T follicular helper cell (primary cell): ENCODE measurements at places on chromosomes 1 and 21.
A peak's percentile ranks its signal among the peaks of the same experiment; 100 is the strongest.

DNA sequence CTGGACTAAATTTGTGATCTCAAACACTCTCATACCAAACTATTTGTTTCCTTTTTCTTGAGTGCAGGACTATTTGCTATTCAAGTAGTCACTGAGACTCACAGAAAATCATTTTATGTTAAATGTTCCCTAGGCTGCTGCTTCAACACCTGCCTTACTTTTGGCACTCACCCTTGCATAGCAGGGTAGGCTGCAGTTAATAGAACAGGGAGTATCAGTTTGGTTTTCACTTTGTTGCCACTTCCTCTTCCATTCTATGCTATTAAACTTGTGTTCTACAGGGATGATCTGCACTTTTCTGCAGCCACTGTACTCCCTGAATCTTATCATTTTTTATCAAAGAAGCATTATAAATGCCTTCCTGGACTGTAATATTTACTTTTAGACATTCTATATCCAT is 148.7 kb upstream of the PRMT6 start:
- no peak for DNase-seq

DNA sequence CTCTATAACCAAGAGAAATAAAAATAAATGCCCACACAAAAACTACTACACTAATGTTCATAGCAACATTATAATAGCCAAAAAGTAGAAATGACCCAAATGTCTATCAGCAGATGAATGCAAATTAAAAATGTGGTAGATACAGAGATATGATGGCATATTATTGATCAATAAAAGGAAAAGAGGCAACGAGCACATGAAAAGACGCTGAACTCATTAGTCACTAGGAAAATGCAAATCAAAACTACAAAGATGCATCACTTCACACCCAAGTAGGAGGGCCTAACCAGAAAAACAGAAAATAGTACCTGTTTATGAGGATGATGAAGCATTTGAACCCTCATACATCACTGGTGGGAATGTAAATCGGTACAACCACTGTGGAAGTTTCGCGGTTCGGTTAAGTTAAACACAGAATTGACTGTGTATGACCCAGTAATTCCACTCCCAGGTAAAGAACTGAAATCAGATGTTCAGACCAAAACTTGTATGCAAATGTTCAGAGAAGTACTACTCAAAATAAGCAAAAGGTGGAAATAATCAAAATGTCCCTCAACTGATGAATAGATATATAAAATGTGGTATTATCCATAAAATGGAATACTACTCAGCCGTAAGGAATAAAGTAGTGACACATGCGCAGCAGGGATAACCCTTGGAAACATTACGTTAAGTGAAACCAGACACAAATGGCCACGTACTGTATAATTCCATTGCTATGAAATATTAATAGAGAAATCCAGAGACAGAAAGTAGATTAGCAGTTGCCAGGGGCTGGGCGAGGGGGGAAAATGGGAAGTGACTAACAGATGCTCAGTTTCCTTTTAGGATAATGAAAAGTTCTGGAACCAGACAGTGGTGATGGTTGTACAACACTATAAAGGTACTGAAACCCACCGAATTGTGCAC is 3.1 kb downstream of the USP48 start:
- DNase-seq = no peak

- DNase-seq = no peak
These were observed 9.6 kb upstream of the SPEN start for GRCh38 chr1:15837931-15838330.

DNA sequence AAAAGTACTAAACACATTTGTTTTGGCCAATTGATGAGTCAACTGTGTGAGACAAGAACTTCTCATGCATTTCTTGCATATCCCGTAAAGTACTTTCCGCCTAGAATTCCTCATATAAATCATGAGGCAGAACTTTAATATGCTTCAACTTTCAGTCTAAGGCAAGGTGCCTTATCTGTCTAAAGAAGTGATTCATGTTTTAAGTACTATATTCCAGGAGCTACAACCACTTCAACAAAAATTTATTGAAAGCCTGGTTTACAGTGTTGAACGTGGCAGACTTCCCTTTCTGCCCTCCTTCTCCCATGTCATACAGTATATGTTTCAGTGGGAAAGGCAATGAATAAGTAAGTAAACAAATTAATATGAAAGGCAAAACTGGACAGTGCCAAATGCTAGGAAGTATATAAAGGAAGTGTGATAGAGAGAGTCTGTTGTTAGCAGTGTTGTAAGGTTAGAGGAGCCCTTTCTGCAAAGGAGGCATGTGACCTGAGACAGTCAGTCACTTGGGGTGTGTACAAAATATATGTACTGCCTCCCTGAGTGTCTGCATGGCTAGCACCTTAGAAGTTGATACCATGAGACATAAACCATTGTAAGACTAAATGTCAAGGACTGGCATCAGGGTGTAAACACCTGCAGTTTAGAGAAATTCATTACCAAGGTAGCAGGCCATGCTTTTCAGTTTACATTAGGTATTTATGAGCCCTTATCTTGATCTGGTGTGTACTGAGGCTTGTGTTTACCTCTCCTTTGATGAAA is 362.2 kb downstream of the SRGAP2C start:
- DNase-seq = no peak

GRCh38 chr1:169119405-169119804 is 12.9 kb downstream of the ATP1B1 start:
- DNase-seq = no peak

DNA sequence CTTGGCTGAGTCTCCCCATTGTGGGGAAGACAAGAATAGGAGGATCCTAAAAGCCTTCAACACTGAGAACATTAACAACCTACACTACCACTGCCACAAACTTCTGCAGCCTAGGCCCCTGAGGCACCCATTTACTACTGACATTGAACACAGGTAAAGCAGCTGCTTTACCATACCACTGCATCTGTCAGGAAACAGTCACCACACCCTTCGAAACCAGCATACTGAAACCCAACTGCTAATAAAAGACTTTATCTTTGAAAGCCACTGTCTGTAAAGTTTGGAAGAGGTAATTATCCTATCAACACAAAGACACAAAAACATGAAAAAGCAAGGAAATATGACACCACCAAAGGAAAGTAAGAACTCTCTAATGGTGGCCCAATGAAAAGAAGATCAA is 7.4 kb downstream of the IFNAR1 start:
- DNase-seq = no peak

DNA sequence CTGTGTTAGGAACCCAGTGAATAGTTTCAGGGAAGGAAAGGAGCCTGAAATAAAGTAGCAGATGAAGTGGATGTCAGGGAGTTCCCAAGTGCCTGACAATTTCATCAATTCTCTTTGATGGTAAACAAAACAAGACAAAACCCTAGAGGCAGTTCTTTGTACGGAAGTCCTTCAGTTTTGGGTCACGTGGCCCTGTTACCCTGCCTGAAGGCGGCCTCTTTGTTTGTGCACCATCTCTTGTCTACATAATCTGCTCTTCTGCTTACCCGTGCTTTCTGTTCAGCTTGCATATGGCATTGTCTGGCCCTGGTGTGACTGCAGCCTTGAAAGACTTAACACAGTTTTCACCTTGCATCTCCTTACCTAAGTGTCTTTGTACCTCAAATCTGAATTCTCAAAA is 166.7 kb upstream of the DUSP10 start:
- DNase-seq = no peak

- DNase-seq = peak; percentile 30
These were observed at the start of gene SAMD13 for GRCh38 chr1:84301004-84301784. SAMD13 (plus strand) TSS chr1:84301708; CDS start chr1:84303235, 1,527 bp downstream.

DNA sequence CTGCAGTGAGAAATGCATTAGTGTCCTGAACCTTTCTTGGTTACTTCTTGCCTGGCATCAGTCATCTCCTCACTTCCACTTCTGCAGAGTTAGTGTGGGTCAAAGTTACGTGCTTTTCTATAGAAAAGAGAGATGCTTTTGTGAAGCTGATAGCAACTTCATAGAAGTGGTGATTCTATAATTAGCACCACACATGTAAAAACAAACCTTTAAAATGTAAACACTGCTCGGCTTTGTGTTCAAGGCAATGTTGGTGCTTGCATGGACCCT is 57.3 kb downstream of the MRPS6 start:
- DNase-seq = no peak

GRCh38 chr1:45370575-45370974 is 30.3 kb upstream of the MUTYH start:
- no peak for DNase-seq

DNA sequence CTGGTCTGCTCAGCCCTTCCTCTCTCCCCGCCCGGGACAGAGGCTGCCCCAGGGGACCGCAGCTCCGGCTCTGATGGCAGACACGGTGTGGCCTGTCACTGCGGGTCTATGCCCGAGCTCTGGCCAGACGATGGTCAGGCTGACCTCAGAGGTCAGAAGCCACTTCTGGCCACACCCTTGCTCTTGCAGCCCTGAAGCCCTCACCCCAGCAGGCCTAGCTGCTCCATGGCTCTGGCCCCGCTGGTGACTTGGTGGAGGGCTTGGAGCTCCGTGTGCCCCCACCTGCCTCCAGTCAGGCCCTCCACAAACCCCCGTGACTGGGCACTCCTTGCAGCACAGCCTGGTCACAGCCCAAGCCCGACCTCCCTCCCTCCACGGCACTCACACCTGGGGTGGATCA is 47.6 kb downstream of the PRDM16 start:
- DNase-seq = no peak

- DNase-seq = no peak
These were observed 10.5 kb upstream of the LELP1 start for GRCh38 chr1:153192697-153193096.

DNA sequence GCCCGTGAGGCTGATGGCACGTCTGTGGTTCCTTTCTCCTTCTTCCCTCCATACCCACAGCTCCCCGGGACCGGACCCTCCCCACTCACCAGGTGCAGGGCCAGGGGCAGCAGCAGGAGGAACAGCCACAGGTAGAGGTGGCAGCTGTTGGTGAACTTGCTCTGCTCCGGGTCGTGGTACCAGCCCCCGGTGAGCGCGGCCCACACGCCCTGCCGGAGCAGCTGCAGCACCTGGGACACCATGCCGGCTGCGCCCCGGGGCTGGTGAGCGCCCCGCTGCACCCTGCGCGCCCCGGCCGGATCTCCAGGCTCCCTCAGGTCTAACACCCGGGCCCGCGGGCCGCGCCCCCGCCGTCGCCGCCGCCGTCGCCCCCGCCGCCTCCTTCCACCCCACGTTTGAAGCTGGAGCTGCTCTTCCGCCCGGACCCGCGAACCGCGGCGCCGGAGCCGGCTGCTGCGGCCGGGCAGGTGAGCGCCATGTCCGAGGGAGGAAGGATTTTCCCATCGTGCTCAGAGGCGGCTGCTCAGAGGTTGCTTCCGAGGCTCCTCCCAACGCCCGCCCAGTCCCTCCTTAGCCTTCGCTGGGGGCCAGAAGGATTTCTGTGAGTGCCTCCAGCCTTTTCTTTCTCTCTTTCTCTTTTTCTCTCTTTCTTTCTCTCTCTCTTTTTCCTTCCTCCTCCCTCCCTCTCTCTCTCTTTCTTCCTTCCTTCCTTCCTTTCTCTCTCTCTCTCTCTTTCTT is at the start of gene PCNX2:
Gene PCNX2, minus strand, starts transcription at position 489 of the 738 bp plus-strand sequence. Its CDS starts 247 bp downstream, at position 242.
- DNase-seq = peak; percentile 40

- no peak for DNase-seq
These were observed 10.3 kb downstream of the DMRTA2 start for GRCh38 chr1:50412813-50413476.

- no peak for DNase-seq
These were observed 16.8 kb upstream of the ETV3 start for GRCh38 chr1:157154940-157155514.

DNA sequence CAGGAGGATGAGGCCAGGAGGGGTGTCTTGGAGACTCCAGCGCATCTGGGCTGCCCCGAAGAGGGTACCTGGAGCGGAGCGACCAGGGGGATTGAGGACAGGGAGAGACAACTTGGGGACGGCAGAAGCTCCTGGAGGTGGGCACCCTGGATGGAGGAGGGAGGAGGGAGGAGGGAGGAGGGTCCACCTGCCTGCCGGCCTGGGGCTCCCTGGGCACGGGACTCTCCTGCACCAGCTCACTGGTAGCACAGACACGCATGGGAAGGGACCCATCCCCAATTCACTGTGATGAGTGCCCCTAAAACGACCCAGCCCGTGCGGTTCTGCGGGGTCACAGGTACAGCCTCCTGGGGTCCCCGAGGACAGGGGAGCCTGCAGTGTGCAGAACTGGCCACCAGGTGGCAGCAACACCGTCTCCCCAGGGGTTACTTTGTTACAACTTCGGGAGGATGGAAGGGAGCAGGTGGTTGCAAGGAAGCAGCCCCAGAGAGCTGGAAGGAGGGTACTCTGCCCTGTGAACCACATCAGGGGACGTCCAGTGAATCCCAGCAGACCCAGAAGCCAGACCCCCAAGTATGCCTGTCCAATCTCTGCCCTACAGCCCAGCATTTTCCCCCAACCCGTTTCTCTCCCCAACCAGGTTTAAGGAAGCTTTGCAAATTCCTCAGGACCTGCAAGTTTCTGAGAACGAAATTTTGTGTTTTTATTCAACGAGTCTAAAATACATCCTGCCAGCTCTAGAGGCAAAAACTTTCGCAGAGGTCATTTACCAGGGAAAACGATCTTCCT is 482.4 kb downstream of the NPHP4 start:
- peak; percentile 58 for DNase-seq

DNA sequence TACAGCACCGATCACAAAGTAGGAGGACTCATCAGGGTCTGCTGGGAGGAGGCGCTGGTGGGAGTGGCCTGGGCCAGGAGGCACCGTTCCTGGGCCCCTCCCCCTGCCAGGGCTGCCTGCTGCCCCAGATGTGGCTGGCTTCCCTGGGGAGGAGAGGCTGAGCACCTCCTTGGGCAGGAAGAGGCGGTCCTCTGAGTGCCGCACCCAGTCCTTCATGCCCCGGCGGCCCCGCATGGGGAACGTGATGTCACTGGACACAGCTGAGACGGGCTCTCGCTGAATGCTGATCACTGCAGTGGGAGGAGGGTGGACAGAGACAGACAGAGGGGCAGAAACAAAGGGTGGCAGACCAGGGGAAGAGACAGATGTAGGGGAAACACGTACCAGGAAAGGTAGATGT is 24.8 kb downstream of the ADGRB2 start:
- DNase-seq = no peak

DNA sequence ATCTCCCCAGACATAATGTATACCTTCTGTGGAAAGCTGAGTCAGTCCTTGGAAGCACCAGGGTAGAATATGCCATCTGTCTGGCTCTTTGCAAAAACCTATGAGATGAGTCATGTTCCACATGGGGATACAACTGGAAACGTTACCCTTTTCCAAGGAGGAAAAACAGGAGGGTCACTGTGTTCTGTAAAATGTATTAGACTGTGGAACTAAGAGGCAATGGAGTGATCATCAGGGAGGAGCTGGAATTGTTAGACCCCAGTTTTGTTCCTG is 16.1 kb upstream of the PSMD4 start:
- DNase-seq = no peak

- no peak for DNase-seq
These were observed 660.6 kb upstream of the B3GALT2 start for GRCh38 chr1:193846876-193847604.

DNA sequence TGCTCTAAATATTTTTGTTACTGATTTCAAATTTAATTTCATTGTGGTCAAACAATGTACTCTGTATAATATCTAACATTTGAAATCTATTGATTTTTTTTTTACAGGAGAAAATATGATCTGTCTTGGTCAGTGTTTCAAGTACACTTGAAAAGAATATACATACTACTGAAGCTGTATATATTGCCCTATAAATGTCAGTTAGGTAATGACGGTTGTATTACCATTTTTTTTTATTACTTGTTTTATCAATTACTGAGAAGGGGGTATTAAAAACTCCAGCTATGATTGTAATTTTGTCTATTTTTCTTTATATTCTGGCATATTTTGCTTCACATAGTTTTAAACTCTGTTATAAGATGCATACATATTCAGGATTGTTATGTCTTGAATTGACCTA is 59.7 kb upstream of the CACHD1 start:
- no peak for DNase-seq
